Stimulated activated CD4-positive, alpha-beta T cell treated with anti-CD3 and anti-CD28 coated beads, TNF-alpha, amount 100 ng/mL, for 48 hours (primary cell): ENCODE measurements at places on chromosomes 12 and 14.

DNA sequence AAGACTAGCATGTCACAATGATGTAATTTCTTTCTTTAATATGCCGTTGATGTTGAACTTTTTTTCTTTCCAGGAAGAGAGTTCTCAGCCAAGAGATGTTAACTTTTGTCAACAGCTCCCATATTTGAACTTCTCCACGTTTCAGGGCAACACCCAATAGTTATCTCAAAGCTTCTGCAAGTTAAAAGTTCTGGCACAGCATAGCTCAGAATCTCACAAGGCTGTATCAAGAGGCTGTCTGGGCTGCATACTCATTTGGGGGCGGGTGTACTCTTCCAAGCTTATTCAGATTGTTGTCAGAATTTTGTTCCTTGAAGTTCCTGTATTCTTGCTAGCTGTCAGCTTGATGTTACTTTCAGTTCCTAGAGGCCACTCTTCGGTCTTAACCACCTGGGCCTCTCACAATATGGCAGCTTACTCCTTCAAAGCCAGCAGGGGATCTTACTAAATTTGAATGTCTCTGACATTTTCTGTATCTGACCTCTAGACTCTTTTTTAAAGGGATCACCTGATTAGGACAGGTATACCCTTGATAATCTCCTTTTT lies 38.9 kb downstream of the KCNC2 start:
- no peak for DNase-seq

GRCh38 chr12:14310866-14311265 lies 54.6 kb upstream of the ATF7IP start:
- no peak for DNase-seq

DNA sequence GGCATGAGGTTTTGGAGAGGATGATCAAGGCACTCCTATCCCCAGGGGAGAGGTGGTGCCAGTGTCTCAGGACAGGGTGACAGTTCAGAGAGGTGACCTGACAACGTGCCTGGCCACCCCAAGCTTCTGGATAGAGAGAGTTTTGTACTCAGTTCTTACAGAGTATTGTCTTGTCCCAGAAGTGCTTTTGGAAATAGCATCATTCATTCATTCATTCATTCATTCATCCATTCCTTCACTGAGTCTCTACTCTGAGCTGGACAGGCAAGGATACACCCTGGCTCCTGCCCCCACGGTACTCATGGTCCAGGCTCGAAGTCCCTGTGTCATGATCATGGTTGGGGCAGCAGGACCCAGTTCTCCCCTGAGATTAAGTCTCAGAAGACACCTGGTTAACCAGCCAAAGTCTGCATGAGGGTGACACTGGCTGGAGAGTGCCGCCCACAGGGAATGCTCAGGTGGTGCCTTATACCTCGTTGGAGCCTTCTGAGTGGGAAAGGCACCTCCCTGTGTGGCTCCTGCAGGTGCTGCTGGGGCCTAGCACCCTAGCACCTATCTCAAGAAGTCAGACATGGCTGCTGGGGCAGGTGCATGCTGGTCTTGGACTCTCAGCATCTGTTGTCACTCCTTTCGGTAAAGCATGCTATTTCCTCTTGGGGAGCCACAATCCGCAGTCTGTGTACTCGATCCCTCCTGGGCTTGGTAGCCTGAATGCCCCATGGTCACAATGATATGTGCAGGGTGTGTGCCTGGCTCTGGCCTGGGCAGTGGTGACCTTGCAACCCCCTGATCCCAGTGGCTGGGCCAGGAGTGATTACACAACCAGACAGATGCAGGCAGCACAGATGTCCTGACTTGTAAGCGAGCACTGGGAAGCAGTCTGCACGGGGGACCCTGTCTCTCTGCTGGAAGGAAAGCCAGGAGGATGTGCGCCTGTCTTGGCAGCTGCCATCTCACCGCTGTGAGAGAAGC lies 57.8 kb downstream of the C14orf132 start:
- no peak for DNase-seq

DNA sequence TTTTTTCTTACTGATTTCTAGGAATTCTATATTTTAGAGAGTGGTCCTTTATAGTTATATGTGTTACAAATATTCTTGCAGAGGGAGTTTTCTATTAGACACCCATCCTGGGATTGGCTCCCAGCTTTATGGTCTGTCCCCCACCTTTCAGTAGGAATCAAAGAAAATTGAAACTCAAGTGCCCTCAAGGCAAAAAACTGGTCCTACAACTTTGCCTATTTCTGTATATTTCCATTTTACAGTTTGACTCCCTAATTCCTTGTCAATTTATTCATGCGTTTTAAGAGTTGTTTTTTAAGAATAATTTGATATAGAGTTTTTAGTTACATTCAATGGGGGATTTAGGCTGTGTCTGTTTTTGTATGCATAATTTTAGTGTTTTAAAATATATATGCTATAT lies 208.9 kb downstream of the SYNE2 start:
- no peak for DNase-seq

GRCh38 chr14:90519262-90519920 lies 122.6 kb downstream of the CALM1 start:
- DNase-seq, result no peak

GRCh38 chr12:103422328-103422727 lies 73.4 kb downstream of the C12orf42 start:
- DNase-seq, result no peak

DNA sequence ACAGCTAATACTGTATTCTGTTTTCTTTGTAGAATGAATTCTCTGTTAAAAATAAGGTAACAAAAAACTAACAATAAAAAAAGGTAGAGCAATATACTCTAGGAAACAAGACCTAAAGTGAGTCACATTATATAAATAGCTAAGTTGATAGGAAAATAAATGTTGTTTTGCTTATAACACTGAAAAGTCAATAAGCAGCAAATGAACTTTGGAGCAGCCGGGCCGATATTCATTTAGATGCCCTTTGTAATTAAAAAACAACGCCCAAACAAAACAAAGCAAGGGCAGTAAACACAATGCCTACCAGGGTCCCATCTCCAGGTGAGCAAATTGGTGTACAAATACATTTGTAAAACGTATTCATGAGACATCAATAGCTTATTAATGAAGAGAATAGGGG lies 227.6 kb upstream of the FOXN3 start:
- no peak for DNase-seq

DNA sequence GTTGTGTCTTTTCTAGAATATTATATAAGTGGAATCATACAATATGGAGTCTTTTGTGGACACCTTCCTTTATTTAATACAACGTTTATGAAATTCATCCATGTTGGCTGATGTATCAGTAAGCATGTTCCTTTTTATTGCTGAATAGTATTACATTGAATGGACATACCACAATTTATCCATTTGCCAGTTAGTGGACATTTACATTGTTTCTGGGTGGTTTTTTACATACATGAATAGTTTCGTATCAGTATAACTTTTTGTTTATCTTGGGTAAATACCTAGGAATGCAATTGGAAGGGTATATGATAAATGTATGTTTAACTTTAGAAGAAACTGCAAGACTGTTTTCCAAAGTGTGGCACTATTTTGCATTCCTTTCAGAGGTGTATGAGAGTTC lies 23.1 kb downstream of the IQSEC3 start:
- no peak for DNase-seq

DNA sequence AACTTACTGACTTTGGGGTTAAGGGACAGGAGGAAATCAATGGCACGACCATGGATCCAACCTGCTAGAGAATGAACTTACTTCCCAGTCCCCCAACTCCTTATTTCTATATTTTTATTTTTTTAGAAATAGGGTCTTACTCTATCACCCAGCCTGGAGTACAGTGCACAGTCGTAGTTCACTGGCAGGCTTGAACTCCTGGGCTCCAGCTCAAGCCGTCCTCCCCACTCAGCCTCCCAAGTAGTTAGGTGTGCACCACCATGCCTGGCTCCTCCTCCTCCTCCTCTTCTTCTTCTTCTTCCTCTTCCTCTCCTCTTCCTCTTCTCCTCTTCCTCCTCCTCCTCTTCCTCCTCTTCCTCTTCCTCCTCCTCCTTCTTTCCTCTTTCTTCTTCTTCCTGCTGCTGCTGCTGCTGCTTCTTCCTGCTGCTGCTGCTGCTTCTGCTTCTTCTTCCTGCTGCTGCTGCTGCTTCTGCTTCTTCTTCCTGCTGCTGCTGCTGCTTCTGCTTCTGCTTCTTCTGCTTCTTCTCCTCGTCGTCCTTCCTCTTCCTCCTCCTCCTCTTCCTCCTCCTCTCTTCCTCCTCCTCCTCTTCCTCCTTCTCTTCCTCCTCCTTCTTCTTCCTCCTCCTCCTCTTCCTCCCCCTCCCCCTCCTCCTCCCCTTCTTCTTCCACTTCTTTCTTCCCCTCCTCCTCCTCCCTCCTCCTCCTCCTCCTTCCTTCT lies 390.1 kb upstream of the RGS6 start:
- no peak for DNase-seq

- no peak for DNase-seq
These were observed 584.2 kb downstream of the DIO2 start for GRCh38 chr14:79627058-79627457.

DNA sequence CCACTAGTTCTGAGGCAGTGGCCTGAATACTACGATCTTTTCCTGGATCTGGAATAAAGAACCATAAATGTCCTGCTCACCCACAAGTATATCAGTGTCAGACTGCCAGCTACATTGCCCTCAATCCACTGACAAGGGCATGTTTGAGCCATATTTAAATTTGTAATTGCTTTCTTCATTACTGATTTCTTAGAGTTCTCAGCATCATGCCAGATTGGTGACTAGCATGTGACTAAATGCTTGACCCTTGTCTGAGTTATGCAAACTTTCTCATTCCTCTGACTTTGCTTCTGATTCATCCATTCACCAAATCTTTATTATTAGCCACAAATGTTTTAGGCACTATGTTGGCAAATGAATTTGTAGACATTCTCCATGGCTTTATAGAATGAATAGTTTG lies 143.6 kb upstream of the SLC16A7 start:
- DNase-seq, result no peak

DNA sequence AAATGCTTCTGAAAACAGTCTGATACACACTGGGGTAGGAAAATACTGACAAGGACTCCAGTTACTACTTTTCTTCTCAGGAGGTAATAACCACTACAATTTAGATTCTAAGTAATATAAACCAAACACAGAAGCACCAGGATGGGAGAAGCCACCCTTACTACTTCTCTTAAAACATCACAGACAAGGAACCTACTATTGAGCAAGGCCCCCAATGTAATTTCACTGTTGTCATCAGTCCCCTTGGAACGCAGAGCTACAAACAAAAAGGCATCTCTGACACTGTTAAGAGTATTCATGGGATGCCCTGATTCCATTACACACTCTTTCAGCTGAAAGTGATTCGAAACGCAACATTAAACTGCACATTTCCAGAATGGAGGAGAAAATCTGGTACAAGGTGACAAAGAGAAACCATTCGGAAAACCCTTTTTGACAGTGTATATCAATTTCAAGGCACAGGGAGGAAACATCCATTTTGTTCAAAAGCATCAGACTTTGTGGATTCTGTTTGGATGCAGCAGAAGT lies 185.9 kb downstream of the PPM1H start:
- no peak for DNase-seq

DNA sequence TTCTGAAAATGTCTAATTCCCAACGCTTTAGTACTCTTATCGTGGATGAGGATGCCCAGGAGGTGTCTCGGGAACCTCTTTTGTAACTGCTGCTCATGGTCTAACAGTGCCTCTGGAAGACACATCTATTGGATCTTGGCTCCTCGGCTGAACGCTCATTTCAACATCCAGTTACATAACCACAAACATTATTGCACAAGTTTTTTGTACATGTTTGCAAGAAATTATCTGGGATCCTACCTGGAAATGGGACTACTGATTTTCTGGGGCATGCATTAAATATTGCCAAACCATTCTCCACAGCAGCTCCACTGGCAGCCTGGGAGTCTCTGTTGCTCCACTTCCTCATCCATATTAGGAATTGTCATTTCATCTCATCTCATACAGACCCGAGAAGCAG lies 117.5 kb upstream of the EVL start:
- no peak for DNase-seq

- no peak for DNase-seq
These were observed 974.4 kb downstream of the BCL11B start for GRCh38 chr14:98297567-98297966.

GRCh38 chr14:64536488-64537245 lies 3.9 kb upstream of the HSPA2 start:
- DNase-seq, result no peak

DNA sequence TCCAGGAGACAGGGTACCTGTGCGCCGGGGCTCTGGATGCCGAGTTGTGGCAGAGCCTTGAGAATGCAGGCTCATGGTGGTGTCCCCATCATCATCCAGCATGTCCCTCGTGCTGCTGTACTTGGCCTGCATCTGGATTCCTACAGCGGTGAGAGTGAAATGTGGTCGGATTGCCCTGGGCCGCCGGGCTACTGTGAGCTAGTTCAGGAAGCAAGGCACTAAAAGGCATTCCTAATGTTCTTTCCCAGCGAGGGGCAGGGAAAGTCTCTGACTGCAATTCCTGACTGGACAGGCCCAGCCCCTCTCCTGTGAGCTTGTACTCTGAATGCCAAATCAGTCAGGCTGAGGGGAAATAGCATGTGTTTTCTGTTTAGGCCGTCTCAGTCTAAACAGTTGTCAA lies at the start of gene CLEC1A:
Gene CLEC1A, minus strand, starts transcription at position 195 of the 400 bp plus-strand sequence. Its CDS starts 63 bp downstream, at position 132.
- no peak for DNase-seq

DNA sequence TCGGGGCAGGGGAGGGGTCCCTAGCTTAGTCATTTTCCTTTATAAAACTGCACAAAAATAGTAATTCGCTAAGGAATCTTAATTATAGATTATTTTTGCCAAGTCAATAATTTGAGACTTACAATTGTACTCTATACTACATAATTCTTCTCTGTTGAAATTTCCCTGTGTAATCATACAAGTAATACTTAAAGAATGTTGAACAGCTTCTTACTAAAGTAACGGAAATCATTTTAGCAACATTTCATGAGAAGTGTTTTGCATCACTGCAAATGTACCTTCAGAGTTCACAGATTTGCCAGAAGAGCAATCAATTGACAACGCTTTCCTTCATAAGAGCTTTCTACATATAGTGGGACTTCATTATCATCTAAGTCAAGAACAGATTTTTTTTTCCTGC lies 7.9 kb upstream of the GNG2 start:
- DNase-seq, result no peak

DNA sequence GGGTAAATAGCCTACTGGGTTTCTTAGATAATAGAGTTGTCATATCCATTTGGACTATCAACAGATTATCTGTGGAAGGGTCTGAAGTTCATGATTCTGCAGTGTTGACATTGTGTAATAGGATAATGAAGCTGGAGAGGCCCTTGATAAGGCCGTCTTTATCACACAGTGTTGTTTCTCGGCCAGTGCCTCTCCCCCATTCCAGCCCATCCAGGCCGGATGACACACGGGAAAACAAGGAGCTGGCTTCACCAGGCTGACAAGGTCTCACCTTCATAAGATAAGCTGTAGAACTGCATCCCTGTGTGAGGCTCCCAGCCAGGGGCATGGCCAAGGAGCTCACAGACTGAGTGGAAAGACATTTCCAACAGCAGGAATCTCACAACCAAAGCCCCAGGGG lies 8.7 kb upstream of the EML1 start:
- DNase-seq, result no peak
